ENCODE measurements at places on chromosomes 16 and 17. TPM values are rescaled to one million over a fixed set of nuclear protein-coding genes. Genes with fewer than 3 reads are reported as not detected.

DNA sequence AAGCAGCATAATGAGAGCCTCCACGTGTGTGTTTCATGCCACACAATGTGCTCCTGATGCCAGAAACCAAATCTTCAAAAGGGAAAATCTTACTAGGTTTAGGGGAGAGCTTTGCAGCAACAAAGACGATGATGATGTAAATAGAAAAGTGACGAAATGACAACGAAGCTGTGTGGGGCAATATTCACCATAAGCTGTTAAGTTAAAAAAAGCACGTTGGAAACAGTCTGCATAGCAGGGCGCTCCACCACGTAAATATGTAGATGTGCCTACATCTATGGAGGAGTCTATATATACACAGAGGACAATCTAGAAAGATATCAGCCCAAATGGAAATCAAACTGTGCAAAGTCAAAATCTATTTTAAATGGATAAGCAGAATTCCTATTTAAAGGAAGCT lies 61.0 kb downstream of the RPH3AL start:
- no peak for DNase-seq

DNA sequence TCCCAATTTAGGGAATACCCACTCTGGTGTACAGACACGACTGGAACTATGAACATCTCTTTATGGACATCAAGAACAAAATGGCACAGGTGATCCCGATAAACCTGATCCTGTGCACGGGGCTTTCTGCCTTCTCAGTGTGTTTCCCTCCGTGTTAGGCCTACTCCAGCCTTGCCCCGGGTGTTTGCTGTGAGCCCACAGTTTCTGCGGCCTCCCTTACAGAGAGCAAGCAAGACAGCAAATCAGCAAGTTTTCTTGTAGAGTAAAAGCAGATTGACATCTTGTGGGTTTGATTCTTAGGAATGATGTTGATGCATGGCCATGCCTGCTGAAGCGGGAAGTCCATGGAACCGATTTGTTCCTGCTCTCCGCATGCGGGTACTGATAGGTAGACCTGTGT lies 26.4 kb upstream of the ENDOV start:
- DNase-seq = no peak

DNA sequence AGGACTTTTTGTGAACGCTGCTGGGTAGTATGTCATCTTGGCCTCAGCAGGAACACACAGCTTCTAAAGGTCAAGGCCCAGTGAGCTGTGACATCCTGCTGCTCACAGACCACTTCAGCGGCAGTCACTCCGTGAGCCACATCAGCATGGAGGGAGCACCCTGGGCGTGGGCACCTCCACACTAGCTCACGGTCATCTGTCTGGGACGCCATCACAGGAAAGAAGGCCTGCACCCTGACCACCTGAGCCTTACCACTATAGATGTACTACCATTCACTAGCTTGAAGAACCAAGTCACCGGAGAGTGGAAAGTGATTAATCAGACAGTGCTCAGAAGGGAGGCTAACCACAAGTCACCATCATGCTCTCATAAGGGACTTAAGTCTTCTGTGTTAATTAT lies 3.3 kb downstream of the AXIN1 start:
- no peak for DNase-seq

DNA sequence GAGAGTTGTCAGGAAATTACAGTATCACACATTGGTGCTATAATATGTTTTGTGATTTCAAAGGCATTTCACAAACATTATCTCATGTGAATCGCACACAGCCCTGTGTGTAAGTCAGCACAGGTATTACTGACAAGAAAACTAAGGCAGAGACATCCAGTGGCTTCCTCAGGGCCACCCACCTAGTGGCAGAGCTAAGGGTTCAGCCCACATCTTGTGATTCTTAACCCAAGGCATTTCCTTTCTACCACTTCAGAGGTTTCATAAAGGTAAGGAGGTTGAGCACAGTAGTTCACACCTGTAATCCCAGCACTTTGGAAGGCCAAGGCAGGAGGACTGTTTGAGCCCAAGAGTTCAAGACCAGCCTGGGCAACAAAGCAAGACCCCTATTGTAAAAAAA lies 58.2 kb downstream of the STX8 start:
- no peak for DNase-seq

DNA sequence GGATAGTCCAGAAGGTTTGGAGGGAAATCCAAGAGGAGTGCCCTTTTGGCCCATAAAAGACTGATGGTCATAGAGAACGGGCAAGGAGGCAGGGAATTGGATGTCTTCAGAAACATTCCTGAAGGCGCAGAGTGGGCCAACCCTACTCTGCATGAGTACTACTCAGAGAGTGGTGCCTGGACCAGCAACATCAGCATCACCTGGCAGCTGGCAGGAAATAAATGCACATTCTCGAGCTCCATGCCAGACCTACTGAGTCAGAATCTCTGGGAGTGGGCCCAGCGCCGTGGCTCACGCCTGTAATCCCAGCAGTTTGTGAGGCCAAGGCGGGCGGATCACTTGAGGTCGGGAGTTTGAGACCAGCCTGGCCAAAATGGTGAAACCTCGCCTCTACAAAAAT lies 27.1 kb upstream of the SLC39A11 start:
- DNase-seq = no peak

Gene KRT39
- 0.24 TPM for total RNA-seq

DNA sequence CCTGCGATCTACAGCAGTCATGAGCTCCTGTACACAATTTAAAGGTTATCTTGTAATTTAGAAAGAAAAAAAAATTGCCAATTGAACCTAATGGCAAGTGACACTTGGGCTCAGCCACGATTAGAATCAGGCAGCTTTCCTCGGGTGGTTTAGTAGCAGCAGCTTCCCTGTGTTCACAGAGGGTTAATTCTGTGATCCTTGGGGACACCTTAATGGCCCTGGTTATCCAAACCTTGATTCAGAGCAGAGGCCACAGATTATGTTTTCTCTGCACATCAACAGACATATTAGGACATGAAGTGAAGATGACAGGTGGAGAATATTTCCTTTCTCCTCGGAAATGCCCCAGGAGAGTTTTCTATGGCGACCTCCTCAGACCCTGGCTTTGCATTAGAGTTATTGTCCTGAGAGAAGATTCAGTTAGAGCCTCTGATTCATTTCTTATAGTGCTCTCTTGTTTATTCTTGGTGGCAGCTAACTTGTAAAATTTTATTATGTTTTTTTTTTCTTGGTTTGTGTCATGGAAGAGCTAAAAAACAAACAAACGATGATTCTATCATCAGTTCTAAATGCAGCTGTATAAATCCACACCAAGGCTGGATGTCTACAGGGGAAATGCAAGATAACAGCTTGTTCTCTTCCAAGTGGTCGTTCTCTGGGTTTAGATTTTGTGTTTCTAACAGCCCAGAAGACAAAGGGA lies 351.2 kb upstream of the DYNLRB2 start:
- DNase-seq = no peak

DNA sequence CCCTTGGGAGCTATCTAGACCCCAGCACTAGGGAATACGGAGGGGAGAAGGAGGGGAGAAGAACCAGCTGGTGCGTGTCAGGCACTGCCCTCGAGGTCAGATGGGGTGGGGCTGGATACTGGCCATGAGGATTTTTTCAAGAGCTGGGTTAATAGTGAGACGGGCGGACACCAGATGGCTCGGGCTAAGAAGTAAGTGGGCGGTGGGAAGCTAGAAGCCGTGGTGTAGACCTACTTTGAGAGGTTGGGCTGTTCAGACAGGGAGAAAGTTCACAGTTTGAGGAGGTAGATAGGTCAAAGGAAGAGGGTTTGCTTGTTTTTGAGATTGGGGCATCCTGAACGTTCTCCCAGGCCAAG lies 303.8 kb downstream of the SEC14L1 start:
- no peak for DNase-seq

- DNase-seq = no peak
Observed at GRCh38 chr17:61414141-61414935, 14.7 kb downstream of the TBX2 start.

DNA sequence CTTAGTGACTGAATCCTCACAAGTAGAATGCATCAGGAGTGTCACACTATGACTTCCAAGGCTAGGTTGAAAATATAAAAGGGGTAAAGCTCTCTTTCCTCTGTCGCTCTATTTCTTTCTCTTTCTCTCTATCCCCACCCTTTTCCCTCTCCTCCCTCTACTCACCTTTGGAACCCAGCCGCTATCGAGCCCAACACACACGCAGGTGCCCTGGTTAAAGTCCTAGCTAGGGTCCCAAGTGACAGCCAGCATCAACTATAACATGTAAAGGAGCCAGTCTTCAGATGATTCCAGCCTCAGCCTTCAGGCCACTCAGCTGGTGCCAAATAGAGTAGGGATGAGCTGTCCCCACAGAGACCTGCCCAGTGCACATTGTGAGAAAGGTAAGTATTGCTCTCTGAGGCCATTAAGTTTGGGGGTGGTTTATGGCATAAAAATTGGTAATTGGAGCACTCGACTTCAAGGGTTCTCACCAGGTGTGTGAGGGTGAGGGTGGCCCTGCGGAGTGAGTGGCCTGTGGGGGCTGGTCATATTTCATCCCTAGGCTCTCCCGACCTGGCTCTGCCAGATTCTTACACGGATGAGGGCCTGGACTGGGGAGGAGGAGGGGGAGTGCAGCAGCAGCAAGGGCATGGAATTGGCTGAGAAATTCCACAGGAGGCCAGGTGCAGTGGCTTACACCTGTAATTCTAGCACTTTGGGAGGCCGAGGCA lies 14.9 kb upstream of the C16orf54 start:
- no peak for DNase-seq

DNA sequence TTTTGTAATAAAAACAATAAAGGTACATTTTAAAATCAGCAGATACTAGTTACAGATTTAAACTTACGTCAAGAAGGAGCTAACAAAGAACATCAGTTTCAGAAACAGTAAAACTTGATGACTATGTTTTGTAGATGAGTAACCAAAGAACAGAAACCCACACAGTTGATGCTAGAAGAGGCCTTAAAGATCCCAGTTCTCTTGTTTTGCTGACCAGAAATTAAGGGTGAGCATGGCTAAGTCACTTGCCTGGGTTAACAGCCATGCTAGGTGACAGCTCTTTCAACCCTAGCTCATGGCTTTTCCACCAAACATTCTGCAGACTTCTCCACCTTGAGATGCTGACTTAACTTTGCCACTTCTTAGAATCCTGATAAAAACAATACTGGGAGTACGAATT lies 26.4 kb downstream of the STX8 start:
- no peak for DNase-seq

DNA sequence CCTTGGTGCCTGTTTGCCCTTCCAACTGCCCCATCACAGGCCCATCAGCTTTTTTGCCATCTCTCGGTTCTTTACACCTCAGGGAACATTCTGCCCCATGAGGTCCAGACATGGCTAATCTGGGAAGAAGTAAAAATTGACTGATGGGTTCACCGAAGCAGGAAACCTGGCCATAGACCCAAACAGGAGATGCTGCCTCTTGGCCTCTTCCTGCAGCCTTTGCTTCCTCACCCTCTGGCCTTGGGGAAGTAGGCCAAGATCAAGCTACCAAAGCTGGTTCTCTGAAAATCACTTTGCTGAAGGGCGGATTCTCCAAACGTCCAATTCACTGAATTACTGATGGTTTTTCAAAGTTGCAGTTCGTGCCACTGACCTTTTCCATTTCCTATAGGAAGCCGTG lies 56.1 kb downstream of the ARSG start:
- no peak for DNase-seq

GRCh38 chr17:62892870-62893338 lies 73.1 kb upstream of the TANC2 start:
- peak; percentile 66 for DNase-seq

DNA sequence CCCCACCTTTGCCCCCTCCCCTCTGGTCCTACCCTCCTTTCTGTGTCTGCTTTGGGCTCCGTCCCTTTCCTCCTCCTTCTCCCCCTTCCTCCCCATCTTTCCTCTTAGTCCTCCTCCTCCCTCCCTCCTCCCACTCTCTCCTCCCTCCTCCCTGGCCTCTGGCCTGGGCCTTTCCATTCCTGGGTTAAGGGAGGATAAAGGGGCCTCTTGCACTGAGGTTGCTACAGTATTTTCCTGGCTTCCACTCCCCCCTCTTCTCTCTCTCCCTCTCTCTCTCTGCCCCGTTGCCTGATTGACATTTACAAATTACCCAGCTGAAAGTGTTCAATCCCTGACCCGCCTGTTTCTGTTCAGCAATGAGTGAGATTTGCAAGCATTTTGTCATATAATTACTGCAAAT lies 44.0 kb downstream of the MRM1 start:
- DNase-seq = no peak

Gene CBX2
- 5.0 TPM for total RNA-seq

Gene FAM20A
- 0.36 TPM for total RNA-seq

DNA sequence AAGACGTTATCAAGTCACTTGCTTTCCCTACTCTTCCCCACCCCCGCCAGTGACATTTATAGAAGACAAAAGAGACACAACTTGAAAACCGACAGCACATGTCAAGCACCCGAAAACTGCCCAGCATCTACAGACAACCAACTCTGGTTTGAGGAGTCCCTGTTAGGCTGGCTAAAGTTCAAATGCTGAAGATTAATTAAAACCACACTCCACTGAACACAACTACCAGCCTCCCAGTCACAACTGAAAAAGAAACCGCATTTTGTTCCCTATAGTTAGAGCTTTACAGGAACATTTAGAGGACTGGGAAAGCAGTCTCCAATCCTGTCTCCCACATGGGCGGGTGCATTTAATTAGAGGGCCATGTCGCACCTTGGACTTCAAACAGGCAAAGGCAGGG lies 73.0 kb upstream of the COX10 start:
- no peak for DNase-seq

DNA sequence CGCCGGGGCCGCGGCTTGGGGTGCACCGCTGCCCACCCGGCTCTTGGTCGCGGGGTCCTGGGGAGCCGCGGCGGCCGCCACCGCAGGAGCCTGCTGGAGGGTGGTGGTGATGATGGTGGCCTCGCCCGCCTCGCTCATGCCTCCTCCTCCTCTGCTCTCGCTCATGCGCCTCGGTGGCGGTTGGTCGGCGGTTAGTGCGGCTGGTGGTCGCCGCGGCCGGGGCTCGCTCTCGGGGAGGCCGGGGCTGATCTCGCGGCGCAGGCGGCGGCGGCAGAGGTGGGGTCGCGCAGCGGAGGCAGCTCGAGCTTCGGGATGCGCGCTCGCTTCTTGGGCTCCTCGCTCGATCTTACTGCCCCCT lies 41.6 kb downstream of the AHSP start:
- no peak for DNase-seq

Gene MMP28
- not detected for total RNA-seq

- DNase-seq = no peak
Observed at GRCh38 chr17:31061678-31062077, 33.1 kb upstream of the NF1 start.

Gene RNF43
- not detected for total RNA-seq

Gene MBTPS1
- 38.6 TPM for total RNA-seq

Gene DPEP2
- total RNA-seq = not detected

Gene KRTAP4-3
- not detected for total RNA-seq

All from RPMI7951 (cell line).